Kasumi-1 (cell line): ENCODE measurements at places on chromosomes 7 and 10.

DNA sequence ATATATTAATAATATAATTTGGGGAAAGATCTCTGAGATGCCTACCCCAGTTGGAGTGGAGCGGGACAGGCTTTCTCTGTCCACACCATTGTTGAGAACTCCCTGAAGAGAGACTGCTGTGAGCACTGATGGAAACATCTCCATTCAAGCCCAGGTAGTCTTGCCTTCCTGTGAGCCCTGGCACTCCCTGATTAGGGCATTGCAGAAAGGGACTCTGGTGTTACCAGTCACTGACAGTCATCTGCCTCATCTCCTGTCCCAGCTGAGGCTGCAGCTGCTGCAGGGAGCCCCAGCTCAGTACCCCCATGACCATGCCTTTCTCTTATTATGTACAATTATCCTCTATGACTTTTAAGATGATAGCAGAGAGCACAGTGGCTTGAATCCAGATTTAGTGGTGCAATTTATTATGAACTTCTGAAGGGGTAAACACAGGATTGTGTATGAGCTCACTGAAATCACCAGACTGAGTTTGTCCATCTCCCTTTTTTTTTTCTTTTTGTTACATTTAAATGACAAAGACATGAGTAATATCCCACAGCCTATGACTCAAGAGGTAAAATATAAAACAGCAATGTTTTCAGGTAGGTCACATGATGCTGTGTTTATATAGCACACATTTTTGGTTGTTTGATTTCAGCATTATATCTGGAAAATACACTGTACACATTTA, 236.9 kb downstream of the SLC25A13 start:
- no peak for DNase-seq

- no peak for DNase-seq
Measured at GRCh38 chr10:71969929-71970328, 5.7 kb downstream of the CHST3 start.

GRCh38 chr7:153152801-153153422, 393.4 kb downstream of the ACTR3B start:
- DNase-seq: no peak

GRCh38 chr10:36608251-36608650, 517.1 kb upstream of the ANKRD30A start:
- no peak for DNase-seq

DNA sequence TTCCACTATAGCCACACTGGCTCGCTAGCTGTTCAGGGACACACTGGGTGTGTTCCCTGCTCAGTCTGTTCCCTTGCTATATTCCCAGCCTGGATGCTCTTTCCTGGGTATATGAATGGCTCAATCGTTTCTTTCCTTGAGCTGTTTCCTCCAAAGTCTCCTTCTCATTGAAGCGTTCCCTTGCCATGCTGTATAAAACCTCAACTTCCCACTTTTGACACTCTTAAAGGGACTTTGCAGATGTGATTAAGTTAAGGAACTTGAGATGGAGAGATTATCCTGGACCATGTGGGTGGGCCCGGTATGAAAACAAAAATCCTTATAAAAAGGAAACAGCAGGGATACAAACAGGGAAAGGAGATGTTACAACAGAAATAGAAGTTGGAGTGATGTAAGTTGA, 973.1 kb downstream of the LRMDA start:
- DNase-seq: no peak

- peak; percentile 50 for DNase-seq
Measured at GRCh38 chr7:95527033-95527775, 41.5 kb downstream of the ASB4 start.

DNA sequence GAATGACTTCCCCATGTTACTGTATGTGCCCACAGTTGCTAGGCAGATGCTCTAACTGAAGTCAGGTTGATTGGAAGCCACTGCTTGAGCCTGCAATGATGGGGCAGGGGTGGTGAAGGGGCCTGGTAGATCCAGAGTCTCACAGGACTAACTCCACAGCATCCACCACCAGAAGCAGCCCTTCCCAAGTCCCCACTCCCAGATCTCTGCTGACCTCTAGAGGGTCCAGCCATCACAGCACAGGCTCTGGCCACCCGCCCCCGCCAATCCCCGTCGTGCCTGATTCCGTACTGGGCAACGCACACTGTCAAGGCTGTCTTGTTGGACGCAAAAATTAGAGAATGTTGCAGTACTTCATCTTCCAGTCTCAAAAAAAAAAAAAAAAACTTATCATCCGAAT, 136.8 kb upstream of the PDE1C start:
- no peak for DNase-seq

DNA sequence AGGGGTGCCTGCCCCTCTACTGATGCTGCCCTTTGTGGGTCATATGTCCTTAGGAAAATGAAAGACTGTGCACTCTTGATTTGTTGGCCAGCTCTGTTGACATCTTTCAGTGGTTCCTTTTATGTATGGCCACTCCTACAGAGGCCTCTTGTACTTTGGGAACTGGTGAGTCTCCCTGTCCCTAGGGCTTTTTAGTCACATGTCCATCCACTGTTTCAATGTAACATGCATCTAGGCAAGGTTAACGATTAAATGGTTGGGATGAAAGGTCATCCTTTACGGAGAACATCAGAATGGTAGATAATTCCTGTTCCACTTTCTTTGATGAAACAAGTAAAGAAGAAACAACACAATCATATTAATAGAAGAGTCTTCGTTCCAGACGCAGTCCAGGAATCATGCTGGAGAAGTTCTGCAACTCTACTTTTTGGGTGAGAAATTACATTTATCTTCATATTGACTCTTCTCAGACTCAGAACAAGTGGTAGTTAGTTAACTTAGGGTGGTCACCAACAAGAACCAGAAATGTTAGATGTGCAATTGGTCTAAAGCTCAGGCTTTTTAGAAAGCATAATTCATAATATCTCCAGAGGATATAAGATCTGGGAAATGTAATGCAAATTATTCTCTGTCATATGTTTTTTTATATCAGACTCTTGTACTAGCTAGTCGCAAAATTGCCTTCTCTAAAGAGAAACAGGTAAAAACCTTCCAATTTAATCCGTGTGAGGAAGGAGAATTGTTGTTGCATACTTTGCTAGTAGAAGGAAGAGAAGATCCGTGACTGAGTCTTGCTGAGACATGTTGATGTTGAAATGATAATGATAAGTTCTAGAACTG, at the start of gene ABCC2:
Gene ABCC2, plus strand, starts transcription at position 194 of the 840 bp plus-strand sequence. Its CDS starts 205 bp downstream, at position 399.
- DNase-seq: no peak

- no peak for DNase-seq
Measured at GRCh38 chr10:18333621-18334020, 193.4 kb downstream of the CACNB2 start.

DNA sequence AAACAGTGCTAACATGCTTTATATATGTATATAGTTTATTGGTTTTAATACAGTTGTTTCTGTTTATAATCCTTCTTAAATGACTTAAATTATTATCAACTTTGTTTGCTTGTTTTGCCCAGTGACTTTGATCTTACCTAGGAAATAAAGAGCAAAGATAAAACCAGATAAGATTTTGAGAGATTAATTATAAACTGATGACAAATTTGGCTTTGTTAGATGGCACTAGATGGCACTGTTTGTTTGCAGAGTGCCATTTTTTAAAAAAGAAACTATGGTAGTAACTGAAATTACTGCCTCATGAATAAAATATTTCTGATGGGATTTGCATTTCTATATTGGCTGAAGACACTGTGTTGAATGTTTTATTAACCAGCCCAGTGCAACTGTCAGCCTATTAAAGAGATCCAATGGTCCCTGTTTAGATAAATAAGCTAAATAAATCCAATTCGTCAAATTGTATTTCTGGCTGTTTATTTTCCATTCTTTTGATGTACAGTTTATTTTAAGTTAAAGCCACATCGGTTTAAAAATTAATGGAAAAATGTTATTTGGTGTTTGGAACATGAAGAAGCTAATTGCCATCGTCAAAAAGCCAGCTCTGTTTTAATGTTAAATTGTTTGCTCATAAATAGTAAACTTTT, 28.7 kb downstream of the VTI1A start:
- peak; percentile 62 for DNase-seq

DNA sequence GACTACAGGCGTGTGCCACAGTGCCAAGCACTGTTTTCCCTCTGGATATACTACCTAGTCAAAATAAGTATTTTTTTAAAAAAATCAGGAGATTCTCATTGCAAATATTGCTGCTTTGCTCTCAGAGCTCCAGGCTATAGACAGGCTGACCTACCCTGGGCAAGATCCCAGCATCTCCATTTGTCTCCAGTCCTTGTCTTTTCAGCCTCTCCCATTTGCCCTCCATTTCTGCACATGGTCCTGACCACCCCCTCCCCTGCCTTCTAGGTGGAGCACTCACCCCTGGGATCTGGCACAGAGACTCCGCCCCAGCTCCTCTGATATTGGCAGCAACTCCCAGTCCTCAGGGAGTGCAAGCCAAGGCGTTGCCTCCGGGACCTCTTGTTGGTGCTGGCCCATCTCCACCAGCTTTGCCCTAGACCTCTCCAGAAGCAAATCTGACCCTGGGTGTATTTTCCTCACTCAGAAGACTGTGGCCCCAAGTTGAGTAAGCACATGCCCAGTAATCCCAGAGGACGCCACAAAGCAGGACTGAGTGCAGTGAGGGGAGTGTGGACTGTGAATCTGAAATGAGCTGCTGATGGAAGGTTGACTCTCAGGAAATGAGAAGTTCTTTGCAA, 120.6 kb downstream of the MTPAP start:
- DNase-seq: peak; percentile 22

- DNase-seq: no peak
Measured at GRCh38 chr10:35400595-35401268, 64.4 kb downstream of the CCNY start.

DNA sequence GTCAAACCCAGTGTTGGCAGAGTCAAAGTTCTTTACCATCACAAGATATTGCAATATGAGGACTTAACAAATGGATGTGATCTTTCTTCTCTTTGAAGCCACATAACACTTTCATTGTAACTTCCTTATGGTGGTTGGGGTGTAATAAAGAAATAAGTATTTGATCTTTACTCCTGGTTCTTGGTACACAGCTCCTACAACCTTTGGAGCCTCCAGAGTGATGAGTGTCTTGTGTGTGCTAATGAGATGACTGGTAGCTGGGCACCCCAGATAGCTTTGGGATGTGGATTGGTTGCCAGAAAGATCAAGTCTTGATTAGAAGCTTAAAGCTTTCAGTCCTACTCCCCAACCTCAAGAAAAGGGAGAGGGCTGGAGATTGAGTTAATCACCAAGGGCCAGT, 31.1 kb upstream of the YAE1 start:
- no peak for DNase-seq

DNA sequence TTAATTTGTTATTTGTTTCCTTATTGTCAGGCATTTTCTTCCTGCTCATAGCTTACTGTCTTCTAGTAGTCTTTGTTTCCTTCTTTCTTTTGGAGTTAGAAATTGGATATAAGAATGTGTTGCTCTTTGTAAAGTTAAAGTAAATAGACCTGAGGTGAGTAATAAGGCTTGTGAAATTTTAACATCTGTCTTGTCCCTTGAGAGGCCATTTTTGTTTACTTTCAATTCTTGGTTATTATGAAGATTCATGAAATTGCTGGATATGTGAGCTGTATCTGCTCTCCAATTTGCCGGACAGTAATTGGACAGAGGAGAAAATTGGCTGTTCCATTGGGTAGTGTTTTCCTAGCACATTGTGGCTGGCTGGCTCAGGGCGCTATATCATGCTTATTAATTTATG, 260.7 kb downstream of the EXOC4 start:
- DNase-seq: no peak
